ENCODE measurements at places on chromosomes 7 and 10.

DNA sequence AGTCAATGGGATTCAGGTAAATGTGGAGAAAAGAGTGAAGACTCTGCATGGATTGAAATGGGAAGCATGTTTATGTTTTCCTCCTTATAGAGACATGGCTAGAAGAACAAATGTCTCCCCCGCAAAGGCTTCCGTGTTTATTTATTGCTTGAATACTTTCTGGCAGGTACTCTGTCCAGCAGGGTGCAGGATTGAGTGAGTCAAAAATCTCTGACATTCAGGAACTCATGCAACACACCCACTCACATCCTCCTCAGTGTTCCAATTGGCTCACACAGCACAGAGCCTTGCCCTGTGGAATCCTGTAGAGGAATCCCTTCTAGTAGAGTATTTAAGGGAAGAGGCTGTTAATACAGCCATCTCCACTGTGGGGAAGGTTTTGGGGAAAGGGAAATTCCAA, 290.3 kb upstream of the VWC2 start:
- no peak for DNase-seq

DNA sequence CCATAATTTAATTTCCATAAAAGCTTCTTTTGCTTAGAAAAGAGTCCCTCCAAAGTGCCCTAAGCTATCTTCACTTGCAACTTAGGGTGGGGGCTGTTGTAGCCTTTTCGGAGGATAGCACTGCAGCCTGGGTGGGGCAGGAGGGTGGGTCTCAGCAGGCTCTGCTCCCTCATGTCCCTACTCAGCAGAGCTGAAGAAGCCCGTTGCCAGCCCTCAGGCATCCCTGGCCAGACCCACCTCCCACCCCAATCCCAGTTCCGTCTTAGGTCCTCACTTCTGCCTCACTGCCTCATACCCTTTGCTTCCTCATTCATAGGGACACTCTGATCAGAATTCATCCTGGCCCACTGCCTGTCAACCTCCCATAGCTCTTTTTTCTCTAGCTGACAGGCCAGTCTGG, 99.8 kb upstream of the ZMIZ1 start:
- DNase-seq = no peak

DNA sequence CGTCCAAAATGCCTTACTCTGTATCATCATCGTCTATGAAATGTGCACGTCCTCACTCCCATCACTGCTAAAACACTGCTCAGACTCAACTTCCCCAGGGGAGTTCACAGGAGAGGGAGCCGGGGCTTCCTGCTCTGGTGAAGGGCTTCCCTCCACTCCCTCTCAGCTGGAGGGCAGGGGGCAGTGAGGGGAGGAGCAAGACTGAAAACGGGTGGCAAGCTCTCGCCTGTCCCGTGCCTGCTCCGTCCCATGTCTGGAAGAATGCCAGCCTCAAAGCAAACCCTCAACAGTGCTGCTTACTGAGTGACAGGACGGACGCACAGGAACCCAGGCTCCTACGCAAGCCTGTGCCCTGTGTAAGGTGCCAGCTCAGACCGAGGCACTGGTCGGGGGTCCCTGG, 25.1 kb downstream of the PRKAG2 start:
- DNase-seq = no peak

DNA sequence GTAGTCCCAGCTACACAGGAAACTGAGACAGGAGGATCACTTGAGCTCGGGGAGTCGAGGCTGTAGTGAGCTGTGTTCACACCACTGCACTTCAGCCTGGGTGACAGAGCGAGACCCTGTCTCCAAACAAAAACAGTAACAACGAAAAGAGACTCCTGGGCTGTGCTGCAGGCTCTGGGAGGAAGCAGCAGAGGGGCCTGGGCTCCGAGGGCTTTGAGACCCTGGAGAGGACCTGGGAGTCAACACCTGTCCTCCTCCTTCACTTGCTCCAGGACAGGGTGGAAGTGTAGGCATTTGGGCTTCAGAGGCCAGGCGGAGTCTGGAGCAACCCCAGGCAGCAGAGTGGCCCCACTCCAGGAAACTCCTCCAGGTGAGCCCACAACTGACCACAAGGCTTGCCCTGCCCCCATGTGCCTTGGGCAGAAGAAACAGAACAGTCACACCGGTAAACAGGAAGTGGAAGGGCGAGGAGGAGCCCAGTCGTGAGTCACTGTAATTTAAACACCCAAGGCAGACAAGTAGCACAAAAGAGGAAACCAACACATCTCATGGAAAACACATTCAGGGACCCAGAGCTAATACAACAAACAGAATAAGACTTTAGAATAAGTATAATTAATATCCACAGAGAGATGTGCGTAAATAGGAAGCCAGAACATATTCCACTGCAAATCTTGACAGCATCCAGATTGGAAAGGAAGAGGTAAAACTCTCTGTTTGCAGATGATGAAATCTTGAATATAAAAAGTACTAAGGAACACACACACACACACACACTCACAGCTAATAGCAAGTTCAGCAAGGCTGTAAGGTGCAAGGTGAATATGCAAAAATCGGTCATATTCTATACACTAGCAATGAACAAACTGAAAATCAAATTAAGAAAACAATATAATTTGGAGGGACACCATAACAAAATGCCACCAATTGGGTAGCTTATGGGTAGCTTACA, 20.5 kb upstream of the RASGEF1A start:
- no peak for DNase-seq

All from type B pancreatic cell (in vitro differentiated cells).